Stimulated activated CD4-positive, alpha-beta T cell treated with anti-CD3 and anti-CD28 coated beads, Interleukin-15, amount 100 ng/mL, for 1 hour (primary cell): ENCODE measurements at places on chromosomes 2 and 18.

GRCh38 chr2:190922376-190922775, 41.8 kb downstream of the GLS start:
- no peak for DNase-seq

- no peak for DNase-seq
Measured at GRCh38 chr2:72204156-72204785, 56.6 kb upstream of the CYP26B1 start.

GRCh38 chr2:234339501-234339900, 157.4 kb downstream of the ARL4C start:
- no peak for DNase-seq

GRCh38 chr18:48931680-48932461, 18.9 kb downstream of the SMAD7 start:
- DNase-seq = no peak

DNA sequence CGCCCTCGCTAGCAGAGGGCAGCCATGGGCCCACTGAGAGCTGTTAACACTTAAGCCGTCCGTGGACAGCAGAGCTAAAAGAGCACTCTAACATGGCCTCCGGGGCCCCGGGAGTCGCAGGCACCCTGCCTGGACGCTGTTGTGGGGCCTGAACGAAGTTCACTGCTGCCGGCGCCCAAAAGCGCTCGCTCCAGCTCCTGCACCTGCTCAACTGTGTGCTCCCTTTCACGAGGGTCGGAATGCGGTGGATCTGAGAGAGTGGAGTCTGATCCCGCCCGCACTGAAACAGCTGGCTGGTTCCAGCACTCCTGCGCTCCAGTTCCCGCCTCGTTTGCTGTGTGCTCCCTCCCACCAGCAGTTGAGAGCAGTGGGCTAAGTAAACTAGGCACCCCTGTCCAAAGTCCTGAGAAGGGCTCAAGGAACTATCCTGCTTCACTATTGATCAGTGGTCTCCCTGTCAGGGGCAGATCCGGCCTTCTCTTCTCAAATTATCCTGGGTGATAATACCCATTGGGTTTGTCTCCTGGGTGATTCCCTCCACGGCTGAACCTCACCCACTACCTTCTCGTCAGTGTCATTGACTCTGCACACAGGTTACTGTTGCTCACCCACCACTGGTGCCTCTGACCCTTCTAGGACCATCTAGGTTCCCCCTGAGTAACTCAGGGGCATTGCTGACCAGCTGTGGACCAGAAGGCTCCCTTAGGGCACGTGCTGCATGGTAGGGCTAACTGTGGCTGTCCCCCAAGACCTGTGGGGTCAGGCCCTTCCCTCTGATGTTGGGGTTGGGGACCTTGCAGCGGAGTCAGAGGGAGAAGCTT, 23.5 kb downstream of the B3GNT7 start:
- no peak for DNase-seq
